ENCODE measurements at places on chromosomes 7 and 10.

DNA sequence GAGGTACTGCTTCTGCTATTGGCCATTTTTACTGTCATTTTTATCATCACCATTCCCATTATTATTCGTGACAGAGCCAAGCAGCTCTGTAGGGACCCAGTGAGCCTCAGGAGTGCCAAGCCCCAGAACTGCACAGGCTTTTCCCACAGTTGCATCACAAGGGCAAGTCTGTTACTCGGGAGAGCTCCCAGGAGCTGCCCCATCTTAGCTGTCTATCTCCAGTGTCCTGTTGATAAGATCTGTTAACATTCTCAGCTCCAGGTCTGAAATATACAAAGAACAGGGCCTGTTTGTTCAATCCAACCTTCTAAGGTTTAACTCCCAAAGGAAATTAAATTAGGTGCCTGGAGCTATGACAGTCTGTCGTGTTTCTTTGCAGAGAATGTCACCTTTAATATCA is 20.2 kb upstream of the TRIM8 start:
- no peak for DNase-seq

DNA sequence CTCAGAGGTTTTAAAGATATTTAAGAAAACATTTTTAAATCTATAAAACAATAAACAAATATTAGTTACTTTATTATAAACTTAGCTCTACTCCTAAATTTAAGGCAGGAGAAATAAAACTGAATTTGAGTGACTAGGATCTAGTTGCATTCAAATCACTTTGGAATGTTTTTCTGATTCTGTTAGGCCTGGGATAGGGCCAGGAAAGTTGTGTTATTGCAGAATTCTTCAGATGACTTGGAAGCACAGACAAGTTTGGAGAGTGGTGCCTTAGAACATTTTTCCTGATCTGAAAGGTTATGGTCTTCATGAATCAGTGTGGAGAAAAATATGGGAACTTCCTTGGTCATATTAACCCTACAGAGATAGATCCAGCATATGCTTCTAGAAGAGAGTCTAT is 15.6 kb upstream of the SLC25A13 start:
- no peak for DNase-seq

DNA sequence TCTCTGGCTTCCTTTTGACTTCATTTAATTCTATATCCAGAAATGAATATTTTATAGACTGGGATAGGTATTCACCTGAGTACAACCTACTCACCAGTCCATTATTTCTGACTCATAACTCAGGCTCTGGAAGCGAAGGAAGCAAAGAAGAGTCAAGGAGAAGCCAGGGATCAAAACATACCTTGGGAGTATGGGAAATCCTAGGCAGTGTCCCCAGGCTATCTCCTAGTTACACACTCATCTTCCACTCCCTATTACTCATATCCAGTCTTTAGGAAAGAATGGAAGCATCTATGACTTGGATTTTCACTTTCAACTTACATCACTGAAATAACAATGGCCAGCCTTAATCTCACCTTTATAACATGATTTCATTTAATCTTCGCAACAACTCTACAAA is 40.9 kb upstream of the ELAPOR2 start:
- no peak for DNase-seq

GRCh38 chr10:112735041-112735695 is 214.9 kb upstream of the TCF7L2 start:
- no peak for DNase-seq

DNA sequence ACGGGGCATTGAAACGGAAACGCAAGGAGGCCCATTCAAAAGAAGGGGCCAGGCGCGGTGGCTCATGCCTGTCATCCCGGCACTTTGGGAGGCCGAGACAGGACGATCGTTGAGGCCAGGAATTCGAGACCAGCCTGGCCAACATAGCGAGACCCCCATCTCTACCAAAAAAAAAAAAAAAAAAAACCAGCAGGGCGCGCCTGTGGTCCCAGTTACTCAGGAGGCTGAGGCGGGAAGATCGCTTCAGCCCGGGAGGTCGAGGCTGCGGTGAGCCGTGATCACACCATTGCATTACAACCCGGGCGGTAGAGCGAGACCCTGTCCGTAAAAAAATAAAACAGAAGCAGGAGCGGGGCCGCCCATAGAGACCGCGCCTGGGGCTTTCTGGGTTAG is 396 bp downstream of the PSMG3 start:
- DNase-seq = no peak

Measured in iPS-NIHi11 (cell line).